ENCODE measurements at places on chromosomes 7 and 10.

DNA sequence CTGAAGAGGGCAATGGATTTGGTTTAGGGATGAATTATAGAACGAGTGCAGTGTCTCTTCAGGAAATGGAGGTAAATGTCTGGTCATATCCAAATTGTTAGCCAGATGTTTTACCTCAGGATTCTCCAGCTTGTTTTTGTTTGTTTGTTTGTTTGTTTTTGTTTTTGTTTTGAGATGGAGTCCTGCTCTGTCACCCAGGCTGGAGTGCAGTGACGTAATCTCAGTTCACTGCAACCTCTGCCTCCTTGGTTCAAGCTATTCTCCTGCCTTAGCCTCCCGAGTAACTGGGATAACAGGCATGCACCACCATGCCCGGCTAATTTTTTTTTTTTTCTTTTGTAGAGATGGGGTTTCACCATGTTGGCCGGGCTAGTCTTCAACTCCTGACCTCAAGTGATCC, 6.9 kb downstream of the C10orf120 start:
- DNase-seq, result no peak

- DNase-seq, result peak; percentile 12
Observed at GRCh38 chr10:112361951-112362751, 11.8 kb upstream of the ACSL5 start.

DNA sequence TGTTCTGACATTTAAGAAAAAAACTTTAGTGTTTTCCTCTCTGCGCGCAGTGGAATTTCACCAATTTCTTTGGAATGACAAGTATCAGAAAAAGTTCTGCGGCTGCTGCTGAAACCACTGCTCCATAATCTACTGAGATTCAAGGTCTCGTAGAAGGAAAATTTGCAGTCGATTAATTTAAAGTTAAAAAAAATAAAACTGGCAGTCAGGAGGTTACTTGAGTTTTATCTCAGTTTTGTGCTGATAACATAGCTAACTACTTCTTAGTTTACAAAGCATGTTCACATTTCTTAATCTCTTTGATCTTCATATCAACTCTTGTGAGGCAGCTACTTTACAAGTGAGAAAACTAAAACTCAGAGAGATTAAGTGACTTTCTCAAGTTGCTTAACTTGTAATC, 18.2 kb upstream of the CALD1 start:
- DNase-seq, result no peak

GRCh38 chr7:139613971-139614411, 90.5 kb downstream of the CLEC2L start:
- DNase-seq, result no peak

GRCh38 chr7:37395618-37396259, 52.9 kb downstream of the ELMO1 start:
- no peak for DNase-seq

GRCh38 chr10:35448687-35449662, 112.7 kb downstream of the CCNY start:
- DNase-seq, result no peak

DNA sequence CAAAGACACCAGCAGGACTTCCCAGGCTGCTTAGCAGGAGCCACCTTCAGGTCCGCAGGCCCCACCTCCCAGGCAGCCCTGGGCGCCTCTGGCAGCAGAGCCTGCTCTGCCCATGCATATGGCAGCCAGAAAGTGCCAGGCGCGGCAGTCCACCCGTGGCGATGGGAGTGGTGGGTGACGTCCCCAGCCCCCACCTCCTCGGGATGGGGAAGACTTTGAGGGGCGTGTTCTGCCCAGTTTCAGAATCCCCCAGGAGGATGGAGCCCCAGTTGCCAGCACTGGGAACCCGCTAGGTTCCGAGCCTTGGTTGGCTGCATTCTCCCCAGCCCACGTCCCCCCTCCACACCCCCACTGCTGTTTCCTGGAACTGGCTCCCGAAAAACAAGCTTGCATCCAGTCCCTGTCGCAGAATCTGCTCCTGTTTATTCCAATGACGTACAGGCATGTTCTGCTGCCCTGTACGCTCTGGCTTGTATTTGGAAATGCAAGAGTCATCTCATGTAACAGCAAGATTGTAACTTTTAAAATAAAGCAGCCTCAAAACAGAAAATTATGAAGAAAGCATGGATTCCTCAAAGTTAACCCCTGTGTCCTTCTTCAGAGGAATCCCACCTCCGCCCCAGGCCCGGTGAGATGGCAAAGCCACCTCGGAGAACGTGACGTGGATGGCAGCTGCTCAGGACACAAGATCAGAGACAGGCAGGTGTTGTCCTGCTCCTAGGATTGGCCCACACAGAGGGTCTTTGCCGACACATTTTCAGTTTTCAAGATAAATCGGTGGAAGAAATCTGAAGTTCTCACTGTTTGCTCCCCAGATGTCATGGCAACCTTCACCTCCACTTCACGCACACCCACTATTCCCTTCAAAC, 87.8 kb upstream of the PPP2R2D start:
- DNase-seq, result no peak

- no peak for DNase-seq
Observed at GRCh38 chr10:12419262-12419847, 70.0 kb downstream of the CAMK1D start.

GRCh38 chr10:62511656-62512055, 137.5 kb downstream of the ZNF365 start:
- DNase-seq, result no peak

DNA sequence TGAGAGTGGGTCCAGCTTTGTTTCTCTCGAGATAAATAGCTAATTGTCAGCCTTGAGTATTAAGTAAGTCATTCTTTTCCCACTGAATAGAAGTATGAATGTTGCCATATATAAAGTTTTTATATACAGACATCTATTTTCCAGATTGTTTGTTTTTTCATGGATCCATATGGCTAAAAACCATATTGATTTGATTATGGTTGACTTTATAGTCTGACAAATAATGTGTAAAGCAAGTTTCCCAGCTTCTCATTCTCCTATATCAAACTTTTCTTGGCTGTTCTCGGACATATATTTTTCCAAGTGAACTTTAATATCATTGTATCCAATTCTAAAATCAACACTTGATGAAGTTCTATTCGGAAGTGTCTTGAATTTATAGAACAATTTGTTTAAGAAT, 352.4 kb upstream of the MEOX2 start:
- no peak for DNase-seq

- no peak for DNase-seq
Observed at GRCh38 chr7:73828107-73828803, 2.5 kb upstream of the CLDN4 start.

DNA sequence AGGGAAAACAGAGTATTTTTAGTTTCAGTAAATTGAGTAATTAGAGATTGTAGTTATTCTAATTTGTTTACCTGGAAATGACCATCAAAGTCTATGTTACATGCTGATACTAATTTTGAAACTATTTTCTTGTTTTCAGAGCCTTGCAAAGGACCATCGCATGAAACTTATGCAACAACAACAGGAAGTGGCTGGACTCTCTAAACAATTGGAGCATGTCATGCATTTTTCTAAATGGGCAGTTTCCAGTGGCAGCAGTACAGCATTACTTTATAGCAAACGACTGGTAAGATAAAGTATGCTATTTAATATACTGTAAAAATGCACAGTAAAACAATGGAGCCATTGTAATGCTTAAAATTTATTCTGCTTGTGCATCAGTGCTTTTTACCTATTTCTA, 78.5 kb downstream of the TRIM24 start:
- DNase-seq, result no peak

- no peak for DNase-seq
Observed at GRCh38 chr10:87092861-87093631, 1.6 kb downstream of the GLUD1 start.

DNA sequence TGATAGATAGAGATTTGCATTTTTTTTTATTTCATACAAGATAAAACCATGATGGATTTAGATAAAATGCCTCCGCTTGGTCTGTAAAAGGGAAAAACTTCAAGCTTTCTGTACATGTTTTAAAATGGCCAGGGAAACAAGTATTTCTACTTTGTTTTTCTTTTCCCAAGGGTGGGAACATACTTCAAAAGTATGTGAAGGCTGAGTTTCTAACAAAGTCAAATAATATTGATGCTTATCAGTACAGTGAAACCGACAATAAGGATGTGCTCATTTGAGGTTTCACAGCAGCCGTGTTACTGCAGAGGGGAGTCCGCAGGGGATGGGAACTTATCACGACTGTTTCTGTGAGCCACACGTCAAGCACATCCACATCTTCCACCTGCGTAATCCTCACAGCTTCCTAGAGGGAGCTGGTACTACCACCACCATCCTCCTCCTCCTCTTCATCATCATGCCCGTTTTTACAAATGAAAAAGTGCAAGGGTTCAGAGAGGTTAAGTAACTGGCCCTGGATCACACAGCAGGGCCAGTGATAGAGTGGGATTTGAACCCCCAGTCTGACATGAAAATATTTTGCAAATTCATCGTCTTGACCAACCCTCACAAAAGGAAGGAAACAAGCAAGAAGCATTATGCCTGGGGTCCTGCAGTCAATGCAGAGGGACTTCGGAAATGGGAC, 94.3 kb downstream of the GPR26 start:
- no peak for DNase-seq

DNA sequence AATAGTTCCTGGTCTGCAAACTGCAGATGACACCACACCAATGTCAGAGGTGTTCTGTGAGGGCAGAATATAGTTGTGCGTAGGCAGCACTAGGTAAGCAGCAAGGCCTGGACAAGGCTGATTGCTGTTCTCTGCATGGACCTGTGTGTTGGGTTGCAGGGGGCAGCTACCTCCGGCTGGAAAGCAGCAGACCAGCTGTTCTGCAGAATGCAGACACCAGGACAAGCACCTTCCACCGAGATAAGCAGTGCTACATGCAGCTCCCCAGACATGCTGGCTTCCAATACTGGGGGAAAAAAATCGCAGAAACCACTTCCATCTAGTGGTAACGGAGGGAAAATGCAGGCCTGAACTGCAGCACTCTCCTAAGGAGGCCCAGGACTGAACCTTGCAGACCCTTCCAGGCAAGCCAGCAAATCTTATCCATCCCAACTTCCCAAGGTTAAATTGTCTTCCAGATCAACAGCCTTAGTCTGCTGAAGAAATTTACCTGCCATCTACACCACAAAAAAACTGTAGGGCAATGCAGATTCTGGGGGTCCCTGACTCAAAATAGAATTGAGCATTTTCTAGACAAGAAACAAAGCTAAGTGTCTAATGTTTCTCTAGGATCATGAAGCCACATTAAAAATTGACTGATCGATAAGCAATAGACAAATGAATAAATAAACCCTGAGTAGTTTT, 50.5 kb upstream of the COBL start:
- DNase-seq, result peak; percentile 41

- peak; percentile 80 for DNase-seq
Observed at GRCh38 chr10:123967626-123968243, 76.1 kb upstream of the CPXM2 start.

DNA sequence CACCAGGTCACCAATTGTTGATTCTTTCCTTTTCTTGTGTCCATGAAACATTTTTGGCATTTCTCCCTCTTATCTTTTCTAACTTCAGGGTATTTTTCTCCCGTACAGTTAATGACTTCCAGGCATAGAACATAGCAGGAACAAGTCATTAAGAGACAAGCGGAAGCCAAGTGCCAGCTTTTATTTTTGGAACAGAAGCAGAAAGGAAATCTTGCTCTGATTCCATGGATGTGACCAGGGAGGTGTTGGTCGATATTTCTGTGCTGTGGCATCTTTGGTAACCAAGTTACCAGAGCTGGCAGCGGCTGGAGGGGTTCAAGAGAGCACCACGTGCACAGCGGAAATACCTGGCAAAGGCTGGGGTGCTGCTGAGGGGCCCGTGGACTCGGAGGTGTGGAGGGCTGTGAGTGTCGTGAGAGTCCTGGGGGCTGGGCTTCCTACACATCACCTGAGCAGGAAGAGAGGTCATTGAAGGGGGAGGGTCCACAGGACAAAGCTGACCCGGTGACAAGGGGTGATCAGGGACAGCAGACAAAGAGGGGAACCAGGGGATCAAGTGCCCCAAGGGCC, 1.8 kb downstream of the LLCFC1 start:
- DNase-seq, result no peak

DNA sequence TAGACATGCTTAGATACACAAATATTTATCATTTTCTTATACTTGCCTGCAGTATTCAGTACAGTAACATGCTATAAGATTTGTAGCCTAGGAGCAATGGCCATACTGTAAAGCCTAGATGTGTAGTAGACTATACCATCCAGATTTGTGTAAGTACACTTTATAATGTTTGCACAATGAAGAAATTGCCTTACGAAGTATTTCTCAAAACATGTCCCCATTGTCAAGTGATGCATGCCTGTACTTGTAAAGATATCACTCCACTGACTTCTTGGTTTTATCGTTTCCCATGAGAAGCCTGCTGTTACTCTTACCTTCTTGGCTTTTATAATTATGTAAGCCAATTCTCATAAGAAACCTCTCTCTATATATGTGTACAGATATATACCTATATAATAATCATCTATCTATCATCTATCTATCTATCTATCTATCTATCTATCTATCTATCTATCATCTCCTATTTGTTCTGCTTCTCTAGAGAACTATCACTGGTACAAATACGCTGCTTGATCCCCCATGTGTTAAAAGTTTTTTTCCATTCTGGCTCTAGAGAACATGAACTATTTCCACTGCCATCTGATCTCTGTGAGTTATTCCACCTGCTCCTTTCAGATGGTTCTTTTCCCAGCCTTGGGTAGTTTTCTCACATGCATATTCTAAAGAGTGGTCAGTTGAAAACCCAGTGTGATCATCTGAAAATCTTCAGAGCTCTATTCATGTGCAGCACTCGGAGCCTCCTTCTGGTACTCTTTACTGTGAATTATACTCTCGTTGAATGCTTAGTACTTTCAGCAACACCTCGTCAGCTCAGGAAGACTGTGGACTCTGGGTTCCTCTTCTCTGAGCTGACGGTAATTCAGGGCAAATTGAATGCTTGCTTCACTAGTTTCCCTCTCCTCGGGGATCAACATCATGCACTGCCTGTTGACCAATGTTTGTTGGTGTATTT, 14.5 kb upstream of the VCL start:
- DNase-seq, result no peak

DNA sequence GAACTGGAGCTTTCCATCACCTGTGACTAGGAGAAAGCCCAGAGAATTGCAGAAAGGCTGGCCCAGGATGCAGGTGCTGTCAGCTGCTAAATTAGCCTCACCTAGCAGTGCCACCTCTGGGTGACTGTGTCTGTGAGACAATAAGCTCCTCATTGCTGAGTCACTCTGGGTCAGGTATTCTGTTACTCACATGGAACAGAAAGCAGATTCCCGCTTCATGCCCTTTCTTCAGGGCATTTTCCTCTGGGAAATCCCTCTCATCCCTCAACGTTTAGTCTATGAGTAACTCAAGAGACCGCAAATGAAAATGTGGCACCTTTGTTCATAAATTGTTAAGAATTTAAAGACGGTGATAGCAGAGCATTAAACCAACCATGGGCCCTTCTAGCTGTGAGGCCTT, 184.0 kb downstream of the ADAM12 start:
- no peak for DNase-seq

DNA sequence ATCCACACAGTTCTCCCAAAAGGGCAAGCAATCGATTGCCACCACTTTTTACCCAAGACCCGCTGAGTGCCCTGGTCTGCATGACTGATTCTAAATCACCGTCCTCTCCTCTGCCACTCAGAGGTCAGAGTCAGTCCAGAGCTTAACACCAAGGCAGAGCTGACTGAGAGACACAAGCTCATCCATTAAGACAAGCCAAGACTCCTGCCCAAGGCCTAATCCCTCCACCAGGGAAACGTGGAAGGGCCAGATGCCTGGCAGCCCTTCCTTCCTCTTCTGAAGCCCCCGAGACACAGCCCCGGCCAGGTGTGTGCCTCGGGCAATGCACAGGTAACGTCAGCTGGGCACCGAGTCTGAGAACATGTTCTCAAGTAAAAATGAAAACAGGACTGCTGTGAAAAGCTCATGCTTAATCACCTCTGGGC, 51.7 kb downstream of the DIP2C start:
- DNase-seq, result no peak

GRCh38 chr10:20624642-20625041, 272.5 kb downstream of the NEBL start:
- no peak for DNase-seq

Measured in dorsolateral prefrontal cortex (tissue), 122 donors.